ENCODE measurements at places on chromosomes 3 and 15.

DNA sequence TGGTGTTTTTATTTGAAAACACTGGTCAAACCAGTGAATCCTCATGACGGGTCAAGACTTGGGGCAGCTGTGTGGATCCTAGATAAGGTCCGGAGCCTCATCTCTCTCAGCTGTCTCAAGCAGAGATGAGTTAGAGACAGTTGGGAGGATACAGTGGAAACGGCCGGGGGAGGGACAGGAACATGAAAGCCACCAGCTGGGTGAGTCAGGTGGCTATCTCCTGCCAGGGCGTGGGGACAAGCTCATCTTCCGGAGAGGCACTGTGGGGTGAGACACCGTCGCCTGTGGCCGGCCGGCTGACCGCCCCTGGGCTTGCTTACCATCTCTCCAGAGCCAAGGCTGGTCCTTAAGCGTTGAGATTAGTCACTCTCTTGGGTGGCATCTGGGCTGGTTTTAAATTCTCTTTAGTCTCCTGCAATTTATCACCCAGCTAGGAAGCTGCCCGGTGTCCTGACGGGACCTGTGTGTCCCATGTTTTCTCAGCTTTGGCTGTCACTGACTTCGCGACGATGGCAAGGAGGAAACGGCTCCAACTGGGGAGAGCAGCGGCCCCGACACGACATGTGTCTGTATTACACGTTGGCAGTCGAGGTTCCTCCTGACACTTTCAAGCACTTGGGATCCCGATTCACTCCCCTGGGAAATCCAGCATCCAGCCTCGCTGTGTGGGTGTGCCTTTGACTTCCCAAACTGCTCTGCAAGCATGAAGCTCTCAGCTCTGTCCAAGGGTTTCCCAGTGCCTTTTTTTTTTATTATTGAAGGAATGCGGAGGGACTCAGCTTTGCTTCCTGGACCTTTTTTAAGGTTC lies 7.5 kb downstream of the ST8SIA2 start:
- no peak for DNase-seq

DNA sequence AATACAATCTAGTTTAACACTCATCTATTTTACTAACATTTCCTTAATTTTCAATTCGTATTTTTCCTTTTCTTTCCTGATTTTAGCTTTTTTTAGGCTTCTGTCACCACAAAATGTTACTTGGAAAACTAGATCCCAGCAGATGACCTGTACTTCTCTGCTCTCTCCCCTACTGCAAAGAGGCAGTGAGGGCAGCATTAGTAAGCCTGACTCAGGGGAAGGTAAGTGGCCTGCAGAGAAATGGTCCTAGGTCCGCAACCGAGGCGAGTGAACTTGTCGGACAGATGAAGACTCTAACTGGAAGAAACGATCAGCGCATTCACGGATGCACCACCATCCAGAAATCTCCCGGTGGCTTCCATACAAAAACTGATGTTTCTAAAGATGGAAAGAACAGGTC lies 20.4 kb downstream of the TMEM43 start:
- DNase-seq, result no peak

DNA sequence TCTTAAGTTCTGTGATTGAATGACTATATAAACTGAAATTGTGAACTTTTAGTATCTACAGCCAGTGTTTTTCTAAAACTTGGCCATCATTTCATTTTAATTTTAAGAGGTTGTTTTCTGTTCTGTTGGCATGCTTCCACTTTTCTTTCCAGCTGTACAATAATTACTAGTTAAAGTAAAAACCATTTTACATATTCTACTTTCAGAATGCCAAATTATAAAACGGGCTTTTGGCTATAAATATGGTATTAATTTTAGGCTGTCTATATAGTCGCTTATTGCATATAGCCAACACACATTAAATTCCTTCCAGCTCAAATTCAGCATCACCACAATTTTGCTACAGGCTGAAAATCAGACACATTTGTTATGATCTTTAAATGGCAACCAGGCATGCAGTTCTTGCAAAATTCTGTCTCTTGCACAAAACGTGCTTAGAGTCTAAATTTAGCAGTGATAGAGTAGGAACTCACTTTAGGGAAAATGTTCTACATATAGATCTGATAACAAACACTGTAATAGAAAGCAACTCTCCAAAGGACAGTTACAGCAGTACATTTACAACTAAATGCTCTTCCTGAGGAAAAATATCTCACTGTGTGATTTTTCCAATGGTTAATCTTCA lies 81.1 kb downstream of the BTD start:
- no peak for DNase-seq

- no peak for DNase-seq
Measured at GRCh38 chr15:53746101-53746500, 13.4 kb downstream of the WDR72 start.

- DNase-seq, result no peak
Measured at GRCh38 chr3:112448939-112449338, 50.3 kb downstream of the BTLA start.
